Posterior vena cava (tissue), 2 donors: ENCODE measurements at places on chromosomes 4 and X. TPM values are rescaled to one million over a fixed set of nuclear protein-coding genes. Genes with fewer than 3 reads are reported as not detected.

Gene ADH6
- total RNA-seq = not detected

Gene AMBN
- total RNA-seq = not detected

Gene FTSJ1
- 30.3 TPM for total RNA-seq

Gene TKTL1
- total RNA-seq = 0.46 TPM

Gene TEC
- total RNA-seq = 3.2 TPM

Gene RPL39
- 1,458 TPM for total RNA-seq

GRCh38 chrX:70128071-70128470 lies 5.2 kb upstream of the IGBP1 start:
- DNase-seq = no peak

DNA sequence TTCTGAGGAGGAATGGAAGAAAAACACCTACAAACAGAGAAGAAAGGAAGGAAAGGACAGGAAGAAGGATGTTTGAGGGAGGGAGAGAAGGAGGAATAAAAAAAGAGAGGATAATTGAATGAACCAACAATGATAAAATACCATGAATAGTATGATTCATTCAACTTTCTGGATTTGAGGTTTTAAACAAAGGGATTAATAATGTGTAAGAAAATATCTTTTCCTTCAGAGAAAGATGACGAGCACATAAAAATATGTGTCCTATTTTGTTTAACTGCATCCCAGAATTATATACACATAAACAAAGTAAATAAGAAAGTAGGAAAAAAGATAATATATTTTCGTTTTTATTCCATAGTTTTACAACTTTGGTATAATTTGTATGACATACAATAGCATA lies 1380.4 kb downstream of the STIM2 start:
- no peak for DNase-seq

DNA sequence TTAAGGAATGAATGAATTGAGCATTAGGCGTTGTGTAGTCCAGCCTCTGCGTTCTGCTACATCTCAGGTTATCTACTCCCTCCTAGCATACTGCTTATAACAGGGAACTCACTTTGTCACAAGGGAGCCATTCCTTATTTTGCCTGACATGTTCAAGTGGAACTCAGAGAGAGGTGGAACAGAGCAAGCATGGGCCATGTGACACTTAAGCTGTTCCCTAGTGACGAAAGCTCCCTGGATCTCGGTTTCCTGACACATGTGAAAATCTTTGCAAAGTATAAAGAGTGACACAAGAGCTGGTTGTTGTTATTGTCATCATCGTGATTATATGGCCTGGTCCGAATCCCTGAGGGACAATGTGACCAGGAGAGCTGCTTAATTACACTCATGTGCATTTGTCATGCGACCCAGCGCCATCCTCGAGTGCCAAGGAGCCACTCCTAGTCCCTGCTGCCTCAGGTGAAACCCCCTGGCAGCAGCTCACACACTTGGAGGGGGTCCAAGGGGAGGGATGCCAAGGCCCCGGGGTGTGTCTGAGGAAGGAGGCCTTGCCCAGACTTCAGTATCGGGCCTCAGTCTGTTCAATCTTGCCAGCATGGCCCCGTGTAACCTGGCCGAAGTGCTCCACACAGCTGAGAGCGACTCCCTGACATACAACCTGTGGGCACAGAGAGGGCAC lies 98.5 kb upstream of the MAP3K15 start:
- DNase-seq = no peak

DNA sequence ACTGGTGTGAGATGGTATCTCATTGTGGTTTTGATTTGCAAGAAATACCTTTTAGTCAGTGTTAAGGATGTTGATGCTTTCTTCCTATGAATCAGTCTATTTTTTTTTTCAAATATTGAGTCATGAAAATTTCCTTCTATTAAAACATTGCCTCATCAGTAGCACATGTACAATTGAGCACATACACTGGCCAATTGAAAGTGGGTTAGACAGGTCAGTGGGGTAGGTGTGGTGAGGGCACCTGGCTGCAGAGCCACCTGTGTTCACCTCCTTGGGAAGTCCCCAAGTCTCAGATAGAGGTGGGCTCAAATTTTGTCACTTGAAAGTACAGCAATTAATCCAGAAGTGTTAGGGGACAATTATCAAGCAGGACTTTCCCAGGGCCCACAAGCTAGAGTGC lies 243.7 kb downstream of the SPRY1 start:
- no peak for DNase-seq

DNA sequence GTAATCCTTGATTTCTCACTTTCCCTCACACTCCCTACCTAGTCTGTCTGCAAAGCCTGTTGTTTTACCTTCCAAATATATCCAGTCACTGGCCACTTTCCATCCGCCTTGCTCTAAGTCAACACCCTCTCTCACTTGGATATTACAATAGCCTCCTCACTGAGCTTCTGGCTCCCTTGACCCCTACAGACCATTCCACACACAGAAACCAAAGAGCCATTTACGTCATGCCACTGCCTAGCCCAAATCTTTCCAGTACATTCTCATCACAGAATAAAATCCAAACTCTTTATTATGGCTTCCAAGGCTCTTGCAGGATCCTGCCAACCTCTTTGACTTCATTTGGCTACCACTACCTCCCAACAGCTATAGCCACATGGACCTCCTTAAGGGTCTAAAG lies 25.7 kb upstream of the ARHGEF9 start:
- DNase-seq = no peak

DNA sequence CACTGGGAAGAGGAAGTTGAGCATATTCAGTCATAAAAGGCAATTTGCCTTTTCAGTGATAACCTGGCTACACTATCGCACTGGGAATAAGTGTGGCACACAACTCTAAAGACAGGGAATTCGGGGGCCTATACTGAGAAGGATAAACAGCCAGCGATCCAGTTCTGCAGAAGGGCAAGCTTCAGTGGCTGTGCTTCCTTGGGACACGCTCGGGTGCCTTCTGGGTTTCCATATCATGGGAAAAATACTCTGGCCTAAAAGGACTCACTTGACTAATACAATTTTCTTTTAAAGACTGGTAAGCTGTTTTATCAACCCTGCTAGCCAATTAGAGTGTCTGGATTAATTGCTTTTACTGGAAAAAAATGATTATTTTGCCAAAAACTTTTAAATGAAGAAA lies 58.5 kb downstream of the TENM3 start:
- DNase-seq = no peak

GRCh38 chr4:111943796-111944203 lies 201.5 kb upstream of the FAM241A start:
- no peak for DNase-seq

- DNase-seq = no peak
Observed at GRCh38 chr4:36358173-36358572, 76.8 kb downstream of the DTHD1 start.

GRCh38 chr4:24382381-24382780 lies 202.0 kb downstream of the DHX15 start:
- DNase-seq = no peak

DNA sequence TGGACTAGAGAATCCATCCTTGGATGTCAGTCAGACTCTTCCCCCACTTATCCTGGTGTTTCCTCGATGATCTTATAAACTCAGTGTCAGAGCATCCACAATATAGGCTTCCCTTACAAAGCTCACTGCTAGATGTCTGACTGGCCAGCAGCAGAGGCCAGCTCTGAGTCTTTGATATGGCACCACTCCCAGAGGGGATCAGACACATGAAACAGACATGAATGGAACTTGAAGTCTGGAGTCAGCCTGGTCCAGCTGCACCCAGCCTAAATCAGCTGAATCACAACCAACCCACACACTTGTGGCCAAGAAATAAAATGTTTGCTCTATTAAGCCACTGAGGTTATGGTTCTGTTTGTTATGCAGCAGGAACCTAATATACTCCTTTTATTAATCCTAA lies 129.6 kb upstream of the MED14 start:
- no peak for DNase-seq

- no peak for DNase-seq
Observed at GRCh38 chrX:4358577-4358976, 645.1 kb upstream of the PRKX start.

DNA sequence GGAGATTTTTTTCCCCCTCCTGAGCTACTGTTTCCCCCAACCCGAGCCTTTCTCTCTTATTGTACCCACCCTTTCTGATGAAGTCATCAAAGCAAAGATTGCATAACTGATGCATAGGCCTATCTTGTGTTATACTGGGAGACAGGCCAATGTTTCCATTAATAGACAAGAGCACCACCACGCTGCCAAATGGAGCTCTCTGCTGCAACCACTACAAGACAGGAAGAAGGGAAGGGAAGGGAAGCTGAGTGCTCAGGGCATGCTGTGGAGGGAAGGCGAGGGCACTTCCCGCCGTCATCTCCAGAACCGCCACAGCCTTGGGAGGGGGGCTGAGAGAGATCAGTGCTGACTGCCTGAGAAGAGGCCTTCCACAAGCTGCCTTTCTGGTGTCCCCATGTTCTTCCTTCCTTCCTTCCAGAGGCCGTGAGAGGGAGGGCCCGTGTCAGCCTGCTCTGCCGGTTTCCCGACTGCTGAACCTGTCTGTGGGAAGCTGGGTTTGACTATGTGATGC lies 75.0 kb downstream of the MGST2 start:
- DNase-seq = no peak

DNA sequence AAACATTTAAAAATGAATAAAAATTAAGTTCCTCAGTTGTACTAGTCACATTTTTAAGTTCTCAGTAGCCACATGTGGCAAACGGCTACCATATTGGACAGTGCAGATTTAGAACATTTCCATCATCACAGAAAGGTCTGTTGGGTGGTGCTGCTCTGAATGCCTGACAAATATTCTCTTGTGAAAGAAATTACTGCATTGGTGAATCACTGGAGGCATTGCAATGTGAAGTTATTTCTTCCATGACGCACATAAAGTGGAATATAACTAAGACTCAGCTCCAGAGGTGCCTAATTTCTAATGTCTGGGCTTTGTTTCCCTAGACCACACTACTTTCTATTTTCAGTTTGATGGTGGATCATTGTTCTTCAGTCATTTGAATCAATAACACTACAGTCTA lies 44.9 kb downstream of the CLNK start:
- no peak for DNase-seq

DNA sequence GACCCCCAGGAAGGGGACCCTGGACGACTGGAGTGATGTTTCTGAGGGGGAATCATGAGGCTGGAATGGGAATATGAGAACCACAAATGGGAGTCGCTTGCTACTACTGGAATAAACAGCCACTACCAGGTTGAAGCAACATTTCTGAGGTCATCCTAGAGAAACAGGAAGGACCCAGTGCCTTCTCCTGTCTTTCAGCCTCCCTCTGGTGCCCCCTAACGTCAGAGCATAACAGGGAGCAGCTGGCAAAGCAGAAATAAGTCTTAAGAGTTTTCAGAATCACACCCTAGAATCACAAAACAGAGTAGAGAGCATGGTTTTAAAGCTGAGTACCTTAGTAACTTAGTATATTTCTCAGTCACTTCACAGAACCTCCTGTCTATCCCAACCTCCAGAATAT lies 347.8 kb upstream of the PITX2 start:
- DNase-seq = no peak

GRCh38 chr4:39668887-39669286 lies 29.0 kb upstream of the UBE2K start:
- no peak for DNase-seq

GRCh38 chrX:139194571-139195280 lies 335.8 kb upstream of the F9 start:
- DNase-seq = peak; percentile 80
